ENCODE measurements at places on chromosomes 2 and 18.

DNA sequence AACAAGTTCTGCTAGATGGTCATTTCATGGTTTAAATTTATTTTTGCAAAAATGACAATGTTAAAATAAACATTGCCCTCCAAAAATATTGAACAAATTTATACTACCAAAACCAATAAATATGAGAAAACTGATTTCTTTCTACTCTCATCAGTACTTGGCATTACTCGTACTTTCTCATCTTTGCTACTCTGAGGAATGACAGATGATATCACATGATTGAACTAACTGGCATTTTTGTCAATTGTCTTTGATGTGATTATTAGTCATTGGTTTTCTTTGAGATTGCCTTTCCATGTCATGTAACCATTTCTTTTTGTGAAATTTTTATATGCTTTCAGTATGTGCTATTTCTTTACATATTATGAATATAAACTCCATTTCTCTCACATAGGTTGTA lies 167.0 kb upstream of the ITGA4 start:
- H3K4me3 ChIP-seq: no peak overlapping the region
- no peaks in the 10 kb centered on the region for H3K36me3 ChIP-seq
- no peak for DNase-seq

DNA sequence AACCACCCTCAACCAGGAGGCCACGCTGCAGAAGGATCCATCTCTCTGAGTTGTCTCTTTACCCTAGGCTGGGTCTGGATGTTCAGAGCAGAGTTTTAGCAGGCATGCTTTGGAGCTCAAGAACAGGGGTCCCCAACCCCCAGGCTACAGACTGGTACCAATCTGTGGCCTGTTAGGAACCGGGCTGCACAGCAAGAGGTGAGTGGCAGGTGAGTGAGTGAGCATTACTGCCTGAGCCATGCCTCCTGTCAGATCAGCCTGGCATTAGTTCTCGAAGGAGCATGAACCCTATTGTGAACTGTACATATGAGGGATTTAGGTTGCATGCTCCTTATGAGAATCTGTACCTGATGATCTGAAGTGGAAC lies 172.5 kb downstream of the UXS1 start:
- H3K4me3 ChIP-seq: no peak overlapping the region
- H3K36me3 ChIP-seq: no peaks in the 10 kb centered on the region
- H3K27ac ChIP-seq: no peak overlapping the region
- DNase-seq: no peak

DNA sequence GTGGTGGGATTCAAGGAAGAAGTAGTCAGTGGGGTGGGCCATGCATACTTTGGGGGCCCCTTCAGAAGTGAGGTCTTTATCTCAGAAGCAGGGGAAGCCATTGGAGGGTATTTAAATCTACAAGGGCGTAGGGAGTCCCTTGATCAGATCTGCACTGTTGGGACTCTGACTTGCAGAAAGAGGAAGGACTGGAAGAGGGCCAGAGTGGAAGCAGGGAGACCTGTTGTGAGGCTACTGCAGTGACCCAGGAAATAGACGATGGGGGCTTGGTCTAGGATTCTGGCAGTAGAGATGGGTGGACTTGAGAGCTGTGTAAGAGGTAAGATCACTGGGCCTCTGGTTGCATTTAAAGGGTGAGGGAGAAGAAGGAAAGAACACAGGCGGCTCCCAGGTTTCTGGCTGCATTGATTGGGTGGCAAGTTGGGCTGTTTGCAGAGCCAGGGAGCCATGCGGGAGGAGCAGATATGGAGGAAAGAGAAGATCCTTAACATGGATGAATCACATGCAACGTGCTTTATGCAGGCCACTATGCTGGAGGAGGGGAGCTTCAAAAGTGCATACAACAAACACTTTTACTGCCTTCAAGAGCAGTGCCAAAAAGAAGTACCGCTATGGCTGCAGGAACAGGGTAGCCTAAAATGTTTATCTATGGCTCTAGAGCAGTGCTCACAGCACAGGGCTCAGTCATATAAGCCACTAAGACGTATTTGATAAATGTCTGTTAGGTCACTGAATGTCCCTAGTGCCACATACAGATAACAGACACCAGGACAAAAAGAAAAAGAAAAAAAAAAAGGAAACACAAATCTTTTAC lies 2.3 kb downstream of the SFXN5 start:
- no peak for DNase-seq
- no peak overlapping the region for H3K4me3 ChIP-seq

DNA sequence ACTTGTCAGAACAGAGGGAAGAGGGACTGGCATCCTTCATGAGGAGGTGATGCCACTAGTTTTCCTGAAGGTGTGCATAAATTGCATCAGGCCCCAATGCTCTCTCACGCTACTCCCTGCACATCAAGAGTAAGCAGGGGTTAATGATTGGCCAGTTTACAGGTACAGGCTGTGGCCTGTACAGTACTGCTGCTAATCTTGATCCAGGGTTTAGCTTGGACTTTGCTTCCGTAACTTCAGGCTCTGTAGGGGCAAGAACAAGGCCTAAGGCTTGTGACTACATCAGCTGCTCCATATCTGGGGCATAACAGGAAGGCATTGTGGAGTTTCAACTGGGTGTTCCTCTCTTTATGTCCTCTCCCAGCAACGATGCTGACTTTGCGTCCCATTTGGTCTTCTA lies 96.8 kb upstream of the FZD7 start:
- no peak overlapping the region for H3K4me3 ChIP-seq
- H3K36me3 ChIP-seq: no peaks in the 10 kb centered on the region
- H3K27me3 ChIP-seq: no peaks in the 10 kb centered on the region
- DNase-seq: no peak

DNA sequence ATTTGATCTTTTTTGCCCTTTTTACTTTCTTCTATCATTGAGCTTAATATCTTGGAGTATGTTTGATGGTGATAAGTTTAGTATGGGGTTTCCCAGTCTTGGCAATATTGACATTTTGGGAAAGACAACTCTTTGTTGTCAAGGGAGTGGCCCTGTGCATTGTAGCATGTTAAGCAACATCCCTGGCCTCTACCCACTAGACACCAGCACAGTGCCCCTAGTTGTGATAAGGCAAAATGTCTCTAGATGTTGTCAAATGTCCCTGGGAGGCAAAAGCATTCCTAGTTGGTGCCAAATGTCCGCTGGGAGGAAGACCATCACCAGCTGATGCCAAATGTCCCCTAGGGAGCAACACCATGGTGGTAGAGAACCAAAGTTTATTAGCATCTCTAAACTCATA lies 28.2 kb downstream of the GULP1 start:
- no peak overlapping the region for H3K4me3 ChIP-seq
- no peak overlapping the region for H3K27ac ChIP-seq
- H3K36me3 ChIP-seq: no peaks in the 10 kb centered on the region
- peak; percentile 58 for DNase-seq
- peaks cover 5% of the 10 kb centered on the region for H3K4me1 ChIP-seq
- no peaks in the 10 kb centered on the region for H3K27me3 ChIP-seq

DNA sequence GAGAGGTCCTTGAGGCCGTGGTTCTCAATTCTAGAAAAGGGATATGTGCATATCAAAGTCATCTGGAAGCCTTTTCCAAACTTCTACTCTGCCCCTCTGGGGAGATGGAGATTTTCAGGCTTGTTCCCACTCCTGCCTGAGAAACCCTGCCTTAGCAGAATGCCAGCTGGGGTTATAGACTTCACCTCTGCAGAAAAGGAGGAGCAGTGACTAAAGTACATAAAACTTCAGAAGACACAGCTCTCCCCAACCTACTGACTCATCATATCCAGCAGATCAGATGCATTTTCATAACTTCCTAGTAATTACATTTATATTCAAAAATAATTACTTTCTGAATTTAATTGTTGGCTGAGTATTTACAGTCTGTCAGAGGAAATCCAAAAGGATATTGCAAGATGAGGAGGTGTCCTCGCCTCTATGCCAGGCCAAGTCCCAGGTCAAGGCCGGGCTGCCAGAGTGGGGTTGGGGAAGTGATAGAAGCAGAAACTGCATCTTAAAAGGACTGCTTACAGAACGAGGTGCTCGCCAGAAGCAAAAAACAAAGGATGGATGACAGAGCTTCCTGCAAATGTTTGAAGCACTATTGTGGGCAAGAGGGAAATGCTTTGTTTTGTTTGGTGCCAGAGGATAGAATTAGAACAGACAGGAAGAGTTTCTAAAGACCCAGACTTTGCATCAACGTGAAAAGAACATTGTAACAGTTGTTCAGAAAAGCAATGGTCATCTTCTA lies 75.6 kb upstream of the APCDD1 start:
- no peak overlapping the region for H3K4me3 ChIP-seq
- DNase-seq: no peak
- no peaks in the 10 kb centered on the region for H3K4me1 ChIP-seq

GRCh38 chr18:25175558-25176517 lies 176.1 kb downstream of the ZNF521 start:
- no peak overlapping the region for H3K27ac ChIP-seq
- H3K27me3 ChIP-seq: no peaks in the 10 kb centered on the region
- peaks cover 1% of the 10 kb centered on the region for H3K4me1 ChIP-seq
- H3K36me3 ChIP-seq: no peaks in the 10 kb centered on the region
- DNase-seq: no peak

DNA sequence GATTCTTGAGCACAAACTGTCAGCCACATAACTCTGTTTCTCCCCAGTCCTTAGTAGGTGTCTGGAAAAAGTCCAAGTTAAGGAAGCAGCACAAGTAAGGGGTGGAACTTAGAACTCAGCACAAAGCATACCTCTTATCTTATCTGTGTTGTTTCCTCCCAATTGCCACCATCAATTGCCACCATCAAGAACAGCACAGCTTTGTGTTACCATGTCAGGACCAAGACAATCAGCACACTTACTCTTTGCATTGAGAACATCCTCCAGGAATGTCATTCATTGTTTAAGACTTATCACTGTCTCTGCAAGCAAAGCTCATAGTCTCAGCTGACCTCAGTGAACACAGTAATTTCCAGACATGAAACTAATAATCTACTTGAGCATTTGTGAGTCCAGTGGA lies 212.7 kb upstream of the FSHR start:
- H3K27me3 ChIP-seq: no peaks in the 10 kb centered on the region
- H3K4me1 ChIP-seq: peaks cover 14% of the 10 kb centered on the region
- no peaks in the 10 kb centered on the region for H3K36me3 ChIP-seq
- no peak overlapping the region for H3K4me3 ChIP-seq
- H3K27ac ChIP-seq: peak overlapping the region; percentile 61
